ENCODE measurements at places on chromosomes 2 and 18. TPM values are rescaled to one million over a fixed set of nuclear protein-coding genes. Genes with fewer than 3 reads are reported as not detected.

- DNase-seq: no peak
Measured at GRCh38 chr2:121360566-121361300, 75.7 kb upstream of the TFCP2L1 start.

DDX18 gene
- 25.8 TPM for polyA plus RNA-seq

MARCHF4 gene
- polyA plus RNA-seq: not detected

DNA sequence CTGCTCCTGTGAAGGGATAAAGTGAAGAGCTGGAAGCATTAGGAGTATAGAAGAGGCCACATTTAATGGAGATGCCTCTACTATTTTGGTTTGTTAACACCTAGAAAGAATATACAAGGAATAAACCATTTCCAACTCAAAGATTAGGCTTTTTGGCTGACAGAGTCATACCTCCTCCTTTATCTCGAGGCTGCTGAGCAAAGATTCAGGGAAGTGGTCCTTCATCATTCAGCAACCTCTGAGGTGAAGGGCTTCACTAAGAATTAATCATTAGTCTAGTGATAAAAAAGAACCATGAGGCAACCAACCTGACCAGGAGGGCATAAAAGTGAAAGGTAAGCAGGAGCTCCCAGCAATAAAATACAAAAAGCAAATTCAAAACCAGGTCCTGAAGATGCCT lies 25.8 kb downstream of the AAK1 start:
- no peak for DNase-seq

GRCh38 chr2:147468963-147469362 lies 375.9 kb upstream of the ACVR2A start:
- no peak for DNase-seq

DNA sequence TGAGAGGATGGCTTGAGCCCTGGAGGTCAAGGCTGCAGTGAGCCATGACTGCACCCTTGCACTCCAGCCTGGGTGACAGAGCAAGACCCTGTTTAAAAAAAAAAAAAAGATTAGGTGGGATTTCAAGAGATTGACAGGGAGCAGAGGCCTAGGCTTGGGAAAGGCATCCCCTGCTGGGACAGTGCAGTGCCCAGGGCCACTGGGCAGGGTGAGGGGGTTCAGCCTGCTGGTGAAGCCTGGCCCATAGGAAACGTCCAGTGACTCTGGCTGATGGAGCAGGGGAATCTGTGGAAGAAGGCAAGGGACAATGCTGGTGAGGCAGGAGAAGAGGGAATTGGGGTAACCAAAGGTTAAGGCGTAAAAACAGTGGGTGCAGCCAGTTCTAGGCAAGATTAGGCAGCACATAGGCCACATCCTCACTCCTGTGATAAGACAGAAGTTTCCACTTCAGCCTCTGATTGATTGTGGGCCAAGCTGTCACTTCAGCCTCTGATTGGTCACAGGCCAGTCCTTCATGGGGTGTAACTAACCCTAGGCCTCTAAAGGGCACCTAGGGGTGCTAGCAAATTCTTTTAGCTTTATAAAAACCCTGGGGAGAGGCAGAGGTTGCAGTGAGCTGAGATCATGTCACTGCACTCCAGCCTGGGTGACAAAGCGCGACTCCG lies 128.6 kb downstream of the MSH2 start:
- DNase-seq: no peak

- no peak for DNase-seq
Measured at GRCh38 chr2:215657844-215658243, 222.0 kb upstream of the FN1 start.
